Stimulated activated CD4-positive, alpha-beta T cell treated with anti-CD3 and anti-CD28 coated beads, Interleukin-1b, Interleukin-23, amount 100 ng/mL, for 24 hours (primary cell): ENCODE measurements at places on chromosomes 2 and 18.

GRCh38 chr18:54696616-54697293 is 105.7 kb downstream of the DYNAP start:
- no peak for DNase-seq

DNA sequence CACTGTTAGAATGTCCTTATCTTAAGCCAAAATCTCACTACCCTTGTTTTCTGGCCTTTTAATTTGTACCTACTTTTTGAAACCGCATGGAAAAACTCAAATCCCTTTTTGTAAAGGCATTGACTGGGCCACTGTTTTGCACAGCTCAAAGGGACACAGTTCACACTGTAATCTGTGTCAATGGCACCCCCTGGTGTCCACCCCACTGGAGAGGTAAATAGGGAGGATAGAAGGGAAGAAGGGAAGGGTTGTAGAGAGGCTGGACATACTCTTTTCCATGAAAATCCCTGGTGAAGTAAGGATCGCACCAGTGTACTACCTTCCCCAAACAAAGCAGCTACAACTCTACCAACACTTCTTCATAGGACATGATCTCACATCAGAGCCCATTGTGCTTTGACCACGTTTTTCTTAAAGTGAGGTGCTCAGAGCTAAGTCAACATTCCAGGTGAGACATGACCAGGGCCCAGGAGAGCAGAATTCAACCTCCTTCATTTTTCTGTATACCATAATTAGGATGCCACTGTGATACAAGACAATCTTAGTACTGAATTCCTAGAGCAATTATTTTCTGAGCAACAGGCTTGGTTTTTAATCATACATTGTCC is 92.4 kb upstream of the RMDN2 start:
- peak; percentile 70 for DNase-seq

- DNase-seq = peak; percentile 4
These were observed 205.9 kb upstream of the STK17B start for GRCh38 chr2:196376984-196377877.

- DNase-seq = no peak
These were observed 164.6 kb downstream of the TMEM247 start for GRCh38 chr2:46643951-46644350.

GRCh38 chr18:3153107-3153704 is 66.6 kb downstream of the MYOM1 start:
- DNase-seq = no peak

DNA sequence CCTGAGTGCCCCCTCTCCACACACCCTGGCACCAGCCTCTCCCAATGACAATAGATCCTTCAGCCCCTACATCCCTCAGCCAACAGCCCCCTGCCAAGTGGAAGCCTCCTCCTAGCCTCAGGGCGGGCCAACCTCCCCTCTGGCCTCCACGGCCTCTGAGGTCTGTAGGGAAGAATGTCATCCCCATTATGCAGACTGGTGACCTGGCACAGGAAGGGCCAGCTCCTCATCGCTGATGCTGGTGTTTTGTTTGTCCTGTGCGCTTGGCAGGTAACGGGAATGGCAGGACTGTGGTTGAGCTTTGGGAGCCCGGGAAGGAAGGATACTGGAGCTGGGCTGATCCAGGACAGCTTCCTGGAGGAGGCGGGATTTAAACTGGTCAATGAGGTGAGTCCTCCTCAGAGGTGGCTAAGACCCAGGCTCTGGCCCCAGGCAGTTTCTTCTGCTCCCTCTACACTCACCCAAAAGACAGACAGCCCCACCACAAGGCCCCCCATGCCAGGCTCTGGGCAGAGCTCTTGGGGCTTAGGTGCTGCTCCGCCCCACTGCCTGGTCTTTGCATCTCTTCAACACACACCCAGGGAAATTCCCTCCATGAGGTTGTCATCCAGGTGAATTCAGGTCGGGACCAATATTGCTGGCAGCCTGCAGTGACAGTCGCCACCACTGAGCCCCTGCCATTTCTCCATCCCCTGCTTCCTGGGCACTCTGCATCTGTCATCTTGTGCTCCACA is 75.2 kb upstream of the SMAD7 start:
- no peak for DNase-seq

DNA sequence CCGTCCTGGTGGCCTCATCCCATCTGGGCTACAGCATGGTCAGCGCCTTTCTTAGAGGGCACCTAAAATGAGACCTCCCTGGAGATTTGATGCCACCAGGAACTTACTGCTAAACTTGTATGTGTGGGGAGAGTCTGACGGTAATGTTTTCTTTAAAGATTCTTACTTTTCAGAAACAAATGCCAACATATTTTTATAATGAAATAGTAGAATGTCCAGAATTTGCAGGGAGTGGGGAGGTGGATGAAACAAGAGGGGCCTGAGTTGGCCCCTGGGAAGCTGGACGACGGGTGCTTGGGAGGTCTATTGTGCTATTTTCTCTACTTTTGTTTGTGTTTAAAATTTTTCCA is 118.8 kb upstream of the CTDP1 start:
- DNase-seq = no peak

DNA sequence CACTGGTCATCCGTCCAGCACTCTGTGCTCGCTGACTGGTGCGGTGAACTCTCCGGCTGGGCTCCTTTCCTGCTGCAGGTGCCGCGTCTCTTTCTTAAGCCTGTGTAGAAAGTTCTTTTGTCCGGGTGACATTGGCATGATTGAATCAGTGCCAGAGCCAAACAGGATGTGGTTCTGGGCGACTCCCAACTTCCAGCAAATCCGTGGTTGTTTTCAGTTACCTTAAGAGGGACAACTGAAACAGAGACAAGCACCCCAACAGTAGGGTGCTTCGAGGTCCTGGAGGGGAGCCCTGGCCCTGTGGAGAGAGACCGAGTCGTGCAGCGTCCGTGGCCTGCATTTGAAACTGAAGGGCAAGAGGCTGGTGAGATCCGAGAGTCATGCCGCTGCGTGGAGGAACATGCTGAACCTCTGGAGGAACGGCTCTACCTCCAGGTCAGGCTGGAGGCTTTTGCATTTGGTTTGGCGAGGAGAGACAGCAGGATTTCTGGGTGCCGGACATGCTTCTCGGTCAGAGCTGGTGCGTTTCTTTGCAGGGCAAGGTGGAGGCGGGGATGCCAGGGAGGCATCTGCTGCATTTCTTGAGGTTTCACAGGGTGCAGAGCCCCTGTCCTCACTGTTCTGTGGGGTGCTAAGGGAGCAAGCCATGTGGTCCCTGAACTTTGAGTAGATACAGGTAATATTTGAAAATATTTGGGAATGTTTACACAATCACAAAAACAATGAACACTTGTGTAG is 26.8 kb downstream of the SH3BP4 start:
- no peak for DNase-seq

DNA sequence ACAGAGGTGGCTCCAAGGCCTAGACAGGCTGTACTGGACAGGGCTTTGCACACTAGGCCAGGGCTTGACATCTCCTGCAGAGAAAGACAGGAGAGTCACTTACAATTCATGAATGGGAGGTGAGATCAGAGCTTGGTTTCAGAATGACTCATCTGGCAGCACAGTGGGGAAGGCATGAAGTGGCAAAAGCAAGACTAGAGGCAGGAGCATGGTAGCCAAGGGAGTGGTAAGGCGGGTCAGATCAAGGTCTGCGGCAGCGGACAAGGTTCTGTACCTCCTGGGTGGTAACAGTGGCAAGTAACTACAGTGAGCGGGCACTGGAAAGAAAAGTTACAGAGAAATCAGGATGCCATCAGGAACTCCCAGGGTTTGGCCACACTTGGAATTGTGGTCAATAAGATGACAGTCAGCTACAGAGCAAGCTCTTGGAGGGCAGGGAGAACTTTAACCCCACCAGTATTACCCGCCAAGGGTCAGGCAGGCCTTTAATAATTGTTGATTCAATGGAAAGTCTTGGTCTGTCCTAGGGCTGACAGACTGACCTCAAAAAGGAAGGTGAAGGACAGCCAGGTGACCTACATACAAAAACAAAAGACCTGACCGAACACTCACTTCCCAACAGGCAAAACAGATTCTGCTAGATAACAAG is 5.7 kb downstream of the MCFD2 start:
- DNase-seq = no peak

GRCh38 chr2:148971547-148971946 is 67.0 kb upstream of the LYPD6B start:
- DNase-seq = no peak

DNA sequence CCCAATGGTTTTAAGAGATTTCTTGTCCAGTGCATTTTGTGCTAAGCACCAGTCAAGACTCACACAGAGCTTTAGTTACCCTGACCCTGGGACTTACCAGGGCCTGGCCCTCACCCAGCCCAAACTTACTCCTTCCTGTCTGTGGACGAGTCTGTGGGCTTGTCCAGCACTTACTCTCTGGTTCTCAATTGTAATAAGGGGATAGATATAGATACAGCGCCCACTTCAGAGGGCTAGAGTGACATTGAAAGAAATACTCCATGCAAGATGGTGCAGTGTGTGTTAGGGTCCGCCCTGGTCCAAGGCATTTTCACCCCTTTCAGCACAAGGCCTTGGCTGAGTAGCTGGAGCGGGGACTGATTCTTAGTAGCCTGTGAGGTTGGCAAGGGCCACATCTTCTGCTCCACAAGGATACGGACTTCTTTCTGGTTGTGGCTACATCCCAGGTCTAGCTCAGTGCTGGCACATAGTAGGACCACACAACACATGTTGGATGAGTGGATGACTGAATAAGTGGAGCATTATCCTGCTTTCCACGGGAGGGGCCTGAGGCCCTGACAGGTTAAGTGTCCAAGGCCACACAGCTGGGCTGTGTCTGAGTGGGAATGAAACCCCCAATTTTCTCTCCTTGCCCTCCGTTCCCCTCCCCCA is 3.8 kb upstream of the ARID5A start:
- no peak for DNase-seq

GRCh38 chr2:112547333-112547732 is 5.1 kb downstream of the POLR1B start:
- DNase-seq = no peak

DNA sequence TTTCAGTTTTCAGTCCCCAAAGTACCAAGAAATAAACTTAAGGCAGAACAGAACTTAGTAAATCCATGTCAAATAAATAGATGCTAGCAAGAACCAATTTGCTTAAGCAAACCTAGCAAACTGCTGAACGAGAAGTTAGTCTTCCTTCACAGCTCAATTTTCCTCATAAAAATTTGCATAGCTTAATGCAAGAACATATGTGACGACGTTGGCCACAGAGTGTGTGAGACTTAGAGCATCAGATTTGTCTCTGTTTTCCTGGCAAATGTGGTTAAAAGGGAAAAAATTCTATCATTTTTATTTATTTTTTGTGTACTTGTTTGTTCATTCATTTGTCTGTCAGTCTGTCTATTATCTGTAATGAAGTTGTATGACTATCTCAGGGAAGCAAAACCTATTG is 485.7 kb downstream of the THSD7B start:
- DNase-seq = no peak

DNA sequence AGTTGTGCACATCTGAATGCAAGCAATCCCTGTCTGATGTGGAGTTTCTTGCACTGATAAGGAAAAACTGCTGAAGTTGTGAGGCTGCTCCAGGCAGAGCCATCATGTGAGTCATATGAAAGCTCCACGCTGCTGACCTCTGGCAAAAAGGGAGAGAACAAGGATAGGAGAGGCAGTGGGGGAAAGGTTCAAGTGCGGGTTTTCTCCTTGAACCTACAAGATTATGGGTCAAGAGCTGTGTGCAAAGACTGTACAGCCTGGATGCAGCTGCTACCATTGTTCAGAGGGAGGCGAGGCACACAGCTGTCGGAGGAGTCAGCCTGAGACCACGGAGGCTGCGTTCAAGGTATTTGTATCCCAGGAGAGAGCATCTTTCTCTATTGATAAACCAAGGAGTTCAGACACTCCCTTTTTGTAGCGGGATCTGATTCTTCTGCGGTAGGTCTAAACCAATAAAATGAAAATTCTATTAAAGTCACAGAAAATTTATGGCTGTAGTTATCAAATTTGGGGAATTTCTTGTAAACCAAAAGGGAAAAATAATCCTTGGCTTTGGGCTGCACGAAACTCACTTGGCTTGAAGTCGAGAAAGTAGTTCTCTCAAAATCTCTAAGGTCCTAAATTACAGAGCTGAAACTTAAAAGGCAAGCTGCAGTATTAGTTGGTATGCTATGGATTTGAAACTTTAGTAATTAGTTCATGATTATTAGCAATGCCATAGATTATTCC is at the start of gene CDK15:
Gene CDK15 (plus strand): TSS at position 96 of the 729 bp plus-strand sequence. CDS start 128 bp downstream, at position 224.
- DNase-seq = no peak

- DNase-seq = no peak
These were observed 38.0 kb downstream of the PTRHD1 start for GRCh38 chr2:24754985-24755705.

DNA sequence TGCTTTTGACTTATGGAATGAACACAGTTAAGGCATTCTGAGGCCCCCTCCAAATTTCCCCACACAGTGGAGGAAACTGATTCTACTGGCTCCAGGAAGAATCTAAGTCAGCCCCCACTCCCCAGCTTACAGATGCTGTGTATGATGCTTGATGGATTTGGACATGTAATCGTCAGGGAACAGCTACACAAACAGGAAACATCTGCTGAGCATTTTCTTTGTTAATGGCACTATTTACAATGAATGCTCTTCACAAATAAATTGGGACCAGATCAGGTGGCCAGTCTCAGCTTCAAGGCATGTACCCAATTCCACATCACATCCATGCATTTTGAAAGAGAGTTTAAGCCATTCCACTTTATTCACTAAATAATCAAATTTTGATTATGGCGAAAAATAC is 562.3 kb downstream of the SOX11 start:
- DNase-seq = no peak

GRCh38 chr2:196219671-196220070 is 48.3 kb upstream of the STK17B start:
- no peak for DNase-seq

DNA sequence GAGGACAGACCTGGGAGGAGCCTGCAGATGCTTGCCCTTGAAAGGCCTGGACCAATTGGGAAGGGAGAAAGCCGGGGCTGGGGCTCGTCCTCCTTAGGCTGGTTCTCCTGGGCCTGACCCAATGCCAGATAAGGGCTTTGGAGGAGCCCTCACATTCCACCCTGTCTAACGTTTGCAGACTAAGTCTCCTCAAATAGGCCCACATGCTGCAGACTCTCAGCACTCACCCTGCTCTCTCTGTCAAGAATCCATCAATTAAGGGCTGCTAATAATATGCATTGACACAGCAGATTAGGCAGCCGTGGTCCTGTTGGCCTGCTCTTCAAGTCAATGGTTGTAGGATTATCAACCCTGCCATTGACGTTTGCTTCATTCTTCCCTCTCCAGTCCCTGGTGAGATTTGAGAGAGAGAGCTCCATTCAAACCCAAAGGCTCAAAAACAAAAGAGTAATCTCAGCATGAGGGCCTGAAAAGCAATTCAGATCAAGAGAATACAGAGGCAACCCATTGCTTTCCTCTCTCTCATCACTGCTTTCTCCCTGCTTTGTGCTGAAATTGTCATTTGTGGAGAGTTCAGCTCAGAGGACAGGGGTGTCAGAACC is 167.6 kb downstream of the INSIG2 start:
- no peak for DNase-seq

GRCh38 chr2:187324631-187325030 is 123.4 kb downstream of the CALCRL start:
- no peak for DNase-seq
